Chondrocyte (in vitro differentiated cells): ENCODE measurements at places on chromosomes 11 and 22. TPM values are rescaled to one million over a fixed set of nuclear protein-coding genes. Genes with fewer than 3 reads are reported as not detected.

DNA sequence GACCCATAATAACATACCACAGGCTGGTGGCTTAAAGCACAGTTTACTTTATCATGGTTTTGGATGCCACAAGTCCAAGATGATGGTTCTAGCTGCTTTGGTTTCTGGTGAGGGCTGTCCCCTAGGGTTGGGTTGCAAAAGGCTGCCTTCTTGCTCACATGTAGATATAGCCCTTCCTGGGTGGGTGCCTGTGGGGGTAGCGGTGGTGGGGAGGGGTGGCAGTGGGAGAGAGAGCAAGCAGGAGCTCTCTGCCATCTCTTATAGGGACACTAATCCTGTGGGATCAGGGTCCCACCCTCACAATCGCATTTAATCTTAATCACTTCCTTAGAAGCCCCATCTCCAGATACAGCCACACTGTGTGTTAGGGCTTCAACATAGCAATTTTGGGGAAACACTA lies 245.0 kb downstream of the TBC1D22A start:
- no peak for DNase-seq
- H3K4me3 ChIP-seq = no peak overlapping the region
- H3K36me3 ChIP-seq = no peaks in the 10 kb centered on the region

GRCh38 chr22:42275176-42275575 lies 4.7 kb upstream of the TCF20 start:
- H3K27ac ChIP-seq = no peak overlapping the region
- no peaks in the 10 kb centered on the region for H3K36me3 ChIP-seq
- H3K4me3 ChIP-seq = no peak overlapping the region
- peak; percentile 58 for DNase-seq
- H3K27me3 ChIP-seq = peaks cover 1% of the 10 kb centered on the region

GRCh38 chr11:19530505-19530904 lies 182.1 kb upstream of the NAV2 start:
- H3K27ac ChIP-seq = no peak overlapping the region
- no peak for DNase-seq
- H3K27me3 ChIP-seq = peaks cover 29% of the 10 kb centered on the region
- peaks cover 2% of the 10 kb centered on the region for H3K36me3 ChIP-seq
- no peaks in the 10 kb centered on the region for H3K4me1 ChIP-seq
- no peak overlapping the region for H3K4me3 ChIP-seq

DNA sequence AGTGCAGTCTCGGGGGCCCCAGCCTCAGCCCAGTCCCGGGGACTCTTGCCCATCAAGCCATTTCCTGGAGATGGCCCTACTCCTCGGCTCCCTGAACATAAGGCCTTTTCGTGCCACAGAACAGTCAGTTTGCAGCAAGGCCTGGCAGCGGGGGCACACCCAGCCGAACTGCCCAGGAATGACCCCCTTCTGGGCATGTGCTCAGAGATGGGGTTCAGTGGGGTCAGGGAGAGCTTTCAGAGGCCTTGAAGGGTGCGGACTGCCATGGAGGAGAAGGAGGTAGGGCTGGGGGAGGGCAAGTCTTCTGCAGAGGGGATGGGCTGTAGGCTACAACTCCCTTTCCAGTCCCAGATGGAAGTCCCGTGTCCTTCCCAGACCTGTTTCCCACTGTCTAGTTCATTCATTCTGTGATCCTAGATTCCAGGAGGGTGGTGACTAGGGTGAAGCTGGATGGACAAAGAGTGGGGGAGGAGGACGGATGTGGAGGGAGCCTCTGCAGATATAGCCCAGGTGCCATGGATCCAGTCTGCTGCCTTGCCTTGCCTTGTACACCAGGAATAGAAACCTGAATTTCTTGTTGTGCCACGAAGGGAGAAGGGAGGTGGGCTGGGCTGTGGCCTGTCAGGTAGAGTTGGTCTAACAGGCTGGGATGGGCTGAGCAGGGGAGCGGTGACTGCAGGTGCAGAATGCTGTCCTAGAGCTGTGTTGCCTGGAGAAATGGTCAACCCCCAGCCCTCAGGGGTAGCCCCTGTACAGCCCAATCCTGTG lies 14.2 kb upstream of the OMP start:
- H3K36me3 ChIP-seq = no peaks in the 10 kb centered on the region
- H3K4me1 ChIP-seq = no peaks in the 10 kb centered on the region
- no peaks in the 10 kb centered on the region for H3K27me3 ChIP-seq
- H3K4me3 ChIP-seq = no peak overlapping the region
- H3K27ac ChIP-seq = no peak overlapping the region

DNA sequence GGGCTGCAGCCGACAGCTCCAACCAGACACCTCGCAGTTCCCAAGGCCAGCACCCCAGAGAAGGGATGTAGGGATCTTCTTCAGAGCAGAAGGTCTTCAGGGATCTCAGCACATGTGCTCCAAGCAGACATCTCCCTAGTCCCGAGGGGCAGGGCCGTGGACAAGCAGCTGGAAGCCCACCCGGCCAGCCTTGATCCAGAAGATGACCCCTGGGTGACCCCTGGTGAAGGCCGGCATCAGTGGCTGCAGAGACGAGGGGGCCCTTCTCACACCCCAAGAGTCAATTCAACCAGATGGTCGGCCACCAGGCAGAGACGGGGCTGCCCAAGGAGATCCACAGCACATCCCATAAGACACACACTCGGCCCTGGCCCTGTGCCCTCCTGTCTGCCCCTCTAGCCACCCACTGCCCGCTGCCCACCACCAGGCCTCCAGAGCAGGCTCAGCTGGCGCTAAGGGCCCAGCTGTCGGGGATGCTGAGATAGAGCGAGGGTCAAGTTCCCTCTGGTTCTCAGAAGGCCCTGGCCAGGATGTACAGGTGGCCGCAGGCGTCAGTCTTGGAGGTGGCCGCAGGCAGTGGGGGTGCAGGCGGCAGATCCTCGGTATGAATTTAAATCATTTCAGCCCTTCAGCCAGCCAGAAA lies 168.3 kb downstream of the BRD1 start:
- H3K27me3 ChIP-seq = peaks cover 32% of the 10 kb centered on the region
- no peaks in the 10 kb centered on the region for H3K36me3 ChIP-seq
- H3K4me3 ChIP-seq = no peak overlapping the region
- H3K4me1 ChIP-seq = no peaks in the 10 kb centered on the region
- DNase-seq = no peak

Gene MOGAT2
- not detected in 3 replicates for total RNA-seq

- no peaks in the 10 kb centered on the region for H3K36me3 ChIP-seq
- no peak for DNase-seq
- H3K27ac ChIP-seq = no peak overlapping the region
- H3K27me3 ChIP-seq = peaks cover 22% of the 10 kb centered on the region
These were observed 62.0 kb downstream of the BUD13 start for GRCh38 chr11:116710762-116711161.

Gene PIH1D2
- 0.62 to 1.4 TPM (median 1.3 TPM) in 3 replicates for total RNA-seq

Gene MS4A7
- total RNA-seq = not detected in 3 replicates

Gene SMCO4
- total RNA-seq = 21.3 to 38.6 TPM (median 24.0 TPM) in 3 replicates

- H3K27ac ChIP-seq = peak overlapping the region; percentile 45
- H3K36me3 ChIP-seq = no peaks in the 10 kb centered on the region
- DNase-seq = no peak
- H3K4me3 ChIP-seq = no peak overlapping the region
- no peaks in the 10 kb centered on the region for H3K27me3 ChIP-seq
These were observed 8.4 kb downstream of the MIAT start for GRCh38 chr22:26665813-26666231.

DNA sequence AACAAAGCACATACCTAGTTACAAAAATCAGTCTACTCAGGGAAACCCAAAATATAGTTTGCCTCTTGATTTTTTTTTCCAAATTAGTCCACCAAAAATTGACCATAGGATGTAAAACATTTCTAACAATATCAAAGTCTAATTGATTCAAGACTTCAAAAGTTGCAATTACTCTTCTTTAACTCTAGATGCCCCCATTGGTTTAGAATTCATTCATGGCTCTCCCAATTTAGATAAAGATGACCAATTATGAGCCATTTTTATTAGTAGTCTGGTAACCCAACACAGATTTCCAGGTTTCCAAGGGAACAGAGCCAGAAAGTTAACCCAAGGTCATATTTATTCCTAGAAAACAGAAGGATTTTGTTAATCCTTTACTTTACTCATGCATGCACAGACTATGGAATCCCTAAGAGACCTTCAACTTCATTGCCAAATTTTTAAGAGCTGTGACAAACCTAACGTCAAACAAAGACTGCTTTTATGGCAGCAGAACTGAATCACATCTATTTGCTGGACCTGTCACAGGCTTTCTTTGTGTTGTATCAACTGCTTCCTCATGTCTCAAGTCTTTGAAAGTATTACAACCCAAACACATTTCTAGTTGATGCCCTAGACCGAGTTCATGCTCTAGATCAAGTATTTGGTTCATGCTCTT lies 55.3 kb downstream of the C22orf42 start:
- peaks cover 16% of the 10 kb centered on the region for H3K27me3 ChIP-seq
- H3K27ac ChIP-seq = no peak overlapping the region
- H3K4me1 ChIP-seq = no peaks in the 10 kb centered on the region

DNA sequence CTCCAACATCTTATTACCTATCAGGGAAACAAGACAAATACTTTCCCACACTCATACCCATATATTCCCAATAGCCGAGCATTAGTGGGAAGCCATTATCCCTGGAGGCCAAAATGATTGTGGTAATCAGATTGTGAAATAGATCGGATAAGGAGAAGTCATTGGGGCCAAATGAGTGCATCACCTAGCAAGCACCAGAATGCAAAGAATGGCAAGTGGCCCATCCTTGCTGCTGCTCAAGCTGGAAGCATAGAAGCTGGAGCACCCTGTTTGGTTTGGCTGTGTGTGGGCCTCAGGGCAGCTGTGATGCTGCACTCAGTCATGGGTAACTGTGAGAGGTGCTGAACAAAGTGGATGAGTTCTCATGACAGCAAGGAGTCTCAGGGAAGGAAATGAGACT lies 18.7 kb upstream of the DBX1 start:
- H3K27me3 ChIP-seq = peaks cover 66% of the 10 kb centered on the region
- DNase-seq = no peak
- no peaks in the 10 kb centered on the region for H3K4me1 ChIP-seq

- no peaks in the 10 kb centered on the region for H3K36me3 ChIP-seq
- H3K4me3 ChIP-seq = no peak overlapping the region
- DNase-seq = no peak
- H3K27ac ChIP-seq = no peak overlapping the region
These were observed 42.6 kb upstream of the IGSF9B start for GRCh38 chr11:133999355-133999754.

- H3K27ac ChIP-seq = peak overlapping the region; percentile 15
- H3K36me3 ChIP-seq = no peaks in the 10 kb centered on the region
- peaks cover 37% of the 10 kb centered on the region for H3K4me1 ChIP-seq
- no peak for DNase-seq
These were observed 307.5 kb downstream of the ETS1 start for GRCh38 chr11:128279866-128280265.

- peaks cover 36% of the 10 kb centered on the region for H3K4me1 ChIP-seq
- no peak overlapping the region for H3K27ac ChIP-seq
- no peak overlapping the region for H3K4me3 ChIP-seq
- DNase-seq = no peak
These were observed 36.2 kb downstream of the TBC1D22A start for GRCh38 chr22:46798366-46799350.

DNA sequence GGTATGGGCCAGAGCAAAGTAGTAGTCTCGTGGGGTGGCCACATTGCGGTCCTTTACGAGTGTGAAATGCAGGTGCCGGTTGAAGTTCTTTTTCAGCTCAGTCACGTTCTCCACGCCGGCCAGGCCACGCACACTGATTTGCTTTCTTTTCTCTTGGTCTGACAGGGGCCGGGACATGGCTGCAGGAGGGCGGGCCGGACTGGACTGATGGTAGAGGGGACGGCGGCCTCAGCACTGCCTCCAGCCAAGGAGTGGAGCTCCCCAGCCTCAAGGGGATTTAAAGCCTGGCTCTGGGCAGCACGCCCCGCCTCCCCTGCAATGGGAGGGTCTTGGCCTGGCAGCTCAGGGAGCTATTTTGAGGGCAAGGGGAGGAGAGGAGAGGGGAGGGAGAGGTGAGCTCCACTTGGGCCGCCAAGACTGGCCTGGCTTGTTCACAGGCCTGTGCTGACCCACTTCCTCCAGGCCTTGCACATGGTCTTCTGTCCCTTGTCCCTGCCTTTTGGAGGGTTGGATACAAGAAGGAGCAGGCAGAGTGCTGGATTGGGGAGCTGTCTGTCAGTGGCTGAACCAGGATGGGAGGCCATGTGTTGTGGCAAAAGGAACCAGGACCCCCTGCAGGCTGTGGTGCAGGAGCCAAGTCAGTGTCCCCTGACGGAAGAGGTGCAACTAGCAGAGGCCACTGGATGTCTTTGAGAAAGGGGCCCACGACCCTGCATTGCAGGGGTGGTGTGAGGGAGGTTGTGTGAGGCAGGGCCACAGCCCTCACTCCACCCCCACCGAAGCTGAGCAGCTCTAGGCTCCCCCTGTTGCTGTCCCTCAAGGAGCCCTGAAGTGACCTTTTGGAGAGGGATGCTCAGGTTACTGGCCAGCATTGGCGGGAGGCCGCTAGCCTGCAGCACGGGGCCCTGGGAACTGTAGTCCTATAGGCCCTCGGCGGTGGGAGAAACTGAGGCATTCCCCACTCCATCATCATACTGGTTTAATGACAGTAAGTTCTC lies at the start of gene PYGM:
Gene PYGM (minus strand): TSS at position 253 of the 998 bp plus-strand sequence. CDS start 76 bp downstream, at position 177.
- H3K27ac ChIP-seq = peak within 1 kb of the TSS; percentile 63
- peak; percentile 83 for DNase-seq
- peaks cover 42% of the 10 kb centered on the region for H3K4me1 ChIP-seq
- H3K36me3 ChIP-seq = peaks cover 21% of the 10 kb centered on the region
- H3K27me3 ChIP-seq = no peaks in the 10 kb centered on the region
- peak within 1 kb of the TSS; percentile 28 for H3K4me3 ChIP-seq

GRCh38 chr22:42217019-42217751 lies 53.3 kb downstream of the TCF20 start:
- H3K4me1 ChIP-seq = peaks cover 22% of the 10 kb centered on the region
- H3K27me3 ChIP-seq = no peaks in the 10 kb centered on the region
- H3K27ac ChIP-seq = no peak overlapping the region
- no peak overlapping the region for H3K4me3 ChIP-seq
- no peak for DNase-seq

Gene RTN4R
- total RNA-seq = 0.75 to 5.5 TPM (median 5.5 TPM) in 3 replicates

- H3K4me1 ChIP-seq = peaks cover 21% of the 10 kb centered on the region
- peaks cover 2% of the 10 kb centered on the region for H3K36me3 ChIP-seq
- no peak overlapping the region for H3K27ac ChIP-seq
- no peak overlapping the region for H3K4me3 ChIP-seq
- H3K27me3 ChIP-seq = peaks cover 30% of the 10 kb centered on the region
These were observed 42.8 kb downstream of the PIWIL3 start for GRCh38 chr22:24731761-24732160.

Gene DRICH1
- not detected in 3 replicates for total RNA-seq

DNA sequence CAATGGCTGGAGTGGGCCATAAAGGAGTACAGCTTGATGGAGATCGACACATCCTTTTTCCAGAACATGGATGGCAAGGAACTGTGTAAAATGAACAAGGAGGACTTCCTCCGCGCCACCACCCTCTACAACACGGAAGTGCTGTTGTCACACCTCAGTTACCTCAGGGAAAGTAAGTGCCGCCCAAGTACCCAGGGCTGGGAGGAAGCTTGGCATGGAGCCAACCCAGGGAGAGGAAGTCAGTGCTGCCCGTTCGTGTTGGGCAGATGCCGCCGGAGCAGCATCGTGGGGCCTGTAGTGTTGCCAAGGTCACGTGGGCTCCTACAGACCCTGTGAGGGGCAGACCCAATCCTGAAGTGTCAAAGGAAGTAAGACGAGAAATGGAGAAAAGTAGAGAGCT lies 78.9 kb downstream of the FLI1 start:
- H3K36me3 ChIP-seq = peaks cover 27% of the 10 kb centered on the region
- no peak for DNase-seq
- peaks cover 21% of the 10 kb centered on the region for H3K4me1 ChIP-seq
- H3K27ac ChIP-seq = no peak overlapping the region
